ENCODE measurements at places on chromosomes 6 and 20. TPM values are rescaled to one million over a fixed set of nuclear protein-coding genes. Genes with fewer than 3 reads are reported as not detected.

- peak; percentile 64 for DNase-seq
These were observed at the start of gene SH3BGRL2 for GRCh38 chr6:79630883-79631692. TSS of gene SH3BGRL2 (plus strand) at chr6:79631329. CDS start at chr6:79631462, 133 bp downstream.

- DNase-seq = no peak
These were observed 6.2 kb downstream of the PTPN1 start for GRCh38 chr20:50516180-50516934.

DNA sequence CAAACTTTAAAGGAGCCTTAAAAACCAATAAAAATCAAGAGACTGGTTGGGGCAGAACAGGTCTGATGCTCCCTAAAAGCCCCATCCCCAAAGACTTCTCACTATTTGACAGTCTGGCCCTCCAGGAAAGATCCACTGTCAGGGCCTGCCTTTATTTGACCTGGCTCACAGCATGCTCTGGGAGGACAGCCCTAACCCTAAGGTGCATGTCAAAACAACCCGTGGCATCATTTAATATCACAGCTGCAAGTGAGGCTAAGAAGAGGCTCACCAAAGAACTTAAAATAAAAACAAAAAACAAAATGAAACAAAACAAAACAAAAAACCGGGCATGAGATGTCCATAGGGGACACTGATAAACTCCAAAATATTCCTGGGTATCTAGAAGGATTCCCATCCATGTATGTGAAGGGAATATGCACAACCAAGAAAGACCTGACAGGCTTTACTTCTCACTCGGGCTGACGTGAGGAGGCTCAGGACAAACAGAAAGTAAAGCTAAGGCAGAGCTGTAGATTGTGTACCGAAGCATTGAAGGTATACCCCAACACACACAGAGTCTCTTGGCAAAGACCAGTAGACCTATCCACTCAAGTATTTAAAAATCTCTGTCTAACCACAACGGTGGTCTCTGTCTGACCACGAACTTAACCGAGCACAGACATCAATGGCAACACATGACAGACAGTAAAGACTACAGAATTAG, 57.3 kb downstream of the AHI1 start:
- DNase-seq = no peak

The NKX2-4 gene
- not detected for total RNA-seq

The NUP43 gene
- 101 TPM for total RNA-seq
